LoVo (cell line): ENCODE measurements at places on chromosomes 5 and 9.

DNA sequence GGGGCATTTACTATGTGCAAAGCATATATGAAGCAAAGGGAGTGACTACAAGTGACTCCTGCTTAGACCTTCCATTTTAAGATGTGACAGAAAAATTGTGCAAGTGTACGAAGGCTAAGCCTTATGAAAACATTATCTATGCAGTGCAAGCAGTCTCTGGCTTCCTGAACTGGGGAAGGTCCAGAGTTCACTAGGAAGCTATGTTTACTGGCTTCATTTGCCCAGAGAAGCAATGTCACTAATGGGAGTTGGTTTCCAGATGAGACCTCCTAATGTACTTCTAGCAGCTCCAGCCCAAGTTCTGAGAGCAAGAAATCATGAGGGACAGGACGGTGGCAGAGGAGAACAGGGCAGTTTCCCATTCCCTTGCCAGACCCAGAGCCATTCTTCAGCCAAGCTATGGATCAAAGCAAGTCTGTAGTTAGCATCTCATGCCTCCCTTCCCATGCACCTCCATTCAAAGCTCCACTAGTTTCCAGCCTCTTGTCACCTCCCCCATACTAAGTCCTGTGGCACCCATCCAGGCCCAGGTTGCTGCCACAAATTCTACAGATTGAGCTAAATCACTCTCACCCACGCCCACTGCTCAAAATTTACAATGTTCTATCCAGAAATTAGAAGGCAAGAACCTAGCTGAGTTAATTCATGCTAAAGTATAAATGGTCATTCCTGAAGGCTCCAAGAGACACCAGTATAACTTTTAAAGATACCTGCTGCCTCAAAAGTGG, 21.8 kb downstream of the MCTP1 start:
- DNase-seq: no peak

DNA sequence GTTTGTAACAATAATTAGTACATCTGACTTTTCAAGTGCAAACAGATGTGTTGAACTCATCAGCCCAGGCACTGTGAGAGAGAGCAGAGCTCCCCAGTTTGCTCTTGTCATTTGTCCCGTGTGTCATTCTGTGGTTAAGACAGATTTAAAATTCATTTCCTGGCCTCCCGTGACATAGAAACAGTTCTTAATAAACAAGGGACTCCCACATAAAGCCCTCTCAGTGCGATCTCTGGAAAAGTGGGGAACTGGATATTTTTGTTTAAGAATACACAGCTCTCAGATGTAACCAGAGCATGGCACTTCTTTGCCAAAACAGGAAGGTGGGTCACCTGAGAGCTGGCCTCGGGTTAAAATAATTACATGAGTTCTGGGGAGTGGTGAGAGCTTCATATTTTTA, 58.6 kb downstream of the PRKACG start:
- no peak for DNase-seq

DNA sequence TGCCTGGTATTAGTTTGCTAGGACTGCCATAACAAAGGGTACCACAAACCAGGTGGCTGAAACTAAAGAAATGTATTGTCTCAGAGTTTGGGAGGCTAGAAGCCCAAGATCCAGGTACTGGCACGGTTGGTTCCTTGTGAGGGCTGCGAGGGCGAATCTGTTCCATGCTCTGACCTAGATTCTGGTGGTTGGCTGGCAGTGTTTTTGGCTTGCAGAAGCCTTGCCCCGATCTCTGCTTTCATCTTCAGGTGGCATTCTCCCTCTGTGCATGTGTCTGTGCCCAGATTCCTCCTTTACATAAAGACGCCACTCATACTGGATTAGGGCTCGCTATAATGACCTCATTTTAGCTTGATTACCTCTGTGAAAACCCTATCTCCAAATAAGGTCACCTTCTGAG, 36.7 kb downstream of the RAI14 start:
- DNase-seq: no peak

- DNase-seq: no peak
These were observed 36.7 kb upstream of the HMHB1 start for GRCh38 chr5:143775258-143775657.

DNA sequence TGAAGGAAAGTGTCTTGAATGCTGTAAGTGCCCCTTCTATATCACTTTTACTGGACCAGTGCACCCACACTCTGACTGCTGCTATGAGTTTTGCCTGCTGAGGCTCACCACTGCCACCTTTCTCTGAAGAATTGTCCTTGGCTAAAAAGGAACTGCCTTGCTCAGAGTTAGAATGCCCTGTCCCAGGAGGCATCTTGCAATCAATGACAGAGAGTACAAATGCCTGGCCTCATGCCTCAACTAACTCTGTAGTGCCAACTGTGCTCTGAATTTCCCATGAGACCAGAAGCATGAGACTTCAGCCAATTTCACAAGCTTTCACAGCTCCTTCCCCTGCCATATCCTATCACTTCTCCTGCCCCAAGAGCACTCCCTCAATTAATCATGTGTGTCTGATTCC, 569.7 kb downstream of the ZNF608 start:
- DNase-seq: no peak

DNA sequence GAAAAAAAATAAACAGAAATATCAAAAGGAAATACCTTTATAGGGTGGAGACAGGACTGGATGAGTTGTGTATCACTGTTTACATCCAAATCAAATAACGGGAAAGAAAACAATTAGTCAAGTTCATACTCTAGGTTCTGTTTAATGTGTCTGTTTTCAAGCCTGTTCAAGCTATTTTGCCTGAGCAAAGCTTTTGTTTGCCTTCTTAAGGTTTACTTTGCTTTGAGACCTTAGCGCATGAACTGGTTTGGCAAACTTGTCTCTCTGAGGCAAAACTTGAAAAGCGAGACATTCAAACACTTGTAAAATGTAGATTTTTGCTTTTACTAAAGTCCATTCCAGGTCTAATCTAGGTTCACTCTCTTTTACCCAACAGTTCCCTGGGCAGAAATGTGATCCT, 174.1 kb upstream of the RFX3 start:
- DNase-seq: no peak

- no peak for DNase-seq
These were observed 51.5 kb upstream of the HRH2 start for GRCh38 chr5:175606409-175606808.

GRCh38 chr5:173814053-173814452, 74.1 kb upstream of the CPEB4 start:
- DNase-seq: no peak

- peak; percentile 37 for DNase-seq
These were observed 34.3 kb upstream of the FSD1L start for GRCh38 chr9:105413525-105413924.

GRCh38 chr9:87469793-87470465, 27.7 kb upstream of the DAPK1 start:
- no peak for DNase-seq

DNA sequence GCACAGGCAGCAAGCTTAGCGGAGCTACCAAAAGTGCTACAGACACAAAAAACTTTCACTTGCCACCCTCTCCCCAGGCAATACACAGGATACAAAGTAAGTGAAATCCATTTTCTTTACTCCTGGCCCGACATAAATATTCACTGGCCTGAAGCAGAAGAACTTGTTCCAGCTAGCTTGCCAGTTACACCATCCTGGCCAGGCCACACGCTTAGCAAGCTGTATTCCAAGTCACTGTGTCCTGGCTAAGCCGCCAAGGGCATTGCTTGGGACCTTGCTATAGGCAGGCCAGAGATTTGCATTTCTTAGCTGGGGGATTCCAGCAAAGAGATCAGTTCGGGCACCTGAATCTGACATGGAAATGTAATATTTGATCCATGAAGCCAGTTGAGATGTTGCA, 71.0 kb upstream of the SLC1A3 start:
- no peak for DNase-seq

GRCh38 chr9:4986296-4986695, 1.2 kb downstream of the JAK2 start:
- DNase-seq: no peak

DNA sequence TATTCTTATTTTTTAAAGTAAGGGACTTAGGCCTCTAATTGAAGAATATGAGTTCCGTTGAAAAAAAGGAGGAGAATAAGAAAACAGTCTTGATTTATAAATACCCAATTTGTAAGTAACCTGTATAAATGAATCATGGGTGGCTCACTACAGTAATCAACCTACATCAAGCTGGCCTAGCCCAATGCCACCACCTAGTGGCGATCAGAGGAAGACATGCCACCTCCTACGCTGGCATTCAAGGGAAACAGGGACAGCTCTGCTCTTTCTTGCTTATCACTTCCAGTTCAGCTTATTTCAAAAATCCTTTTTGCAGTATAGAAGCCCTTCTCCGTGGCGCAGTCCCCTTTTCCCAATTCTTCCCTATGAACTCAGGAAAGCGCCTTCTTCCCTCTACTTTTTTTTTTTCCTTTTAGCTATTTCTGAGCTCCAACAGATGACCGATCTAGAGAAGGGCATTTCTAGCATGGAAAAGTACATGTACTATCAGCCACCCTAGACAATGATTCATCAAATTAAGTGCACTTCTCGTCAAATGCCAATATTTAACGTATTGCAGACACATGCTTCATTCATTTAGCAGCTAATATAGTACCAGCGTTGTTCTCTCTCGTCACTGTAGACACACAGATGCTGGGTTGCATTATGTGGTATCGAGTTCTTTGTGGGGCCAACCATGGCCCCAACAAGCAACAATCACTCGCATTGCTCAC, 28.3 kb downstream of the PTPN3 start:
- DNase-seq: peak; percentile 75

DNA sequence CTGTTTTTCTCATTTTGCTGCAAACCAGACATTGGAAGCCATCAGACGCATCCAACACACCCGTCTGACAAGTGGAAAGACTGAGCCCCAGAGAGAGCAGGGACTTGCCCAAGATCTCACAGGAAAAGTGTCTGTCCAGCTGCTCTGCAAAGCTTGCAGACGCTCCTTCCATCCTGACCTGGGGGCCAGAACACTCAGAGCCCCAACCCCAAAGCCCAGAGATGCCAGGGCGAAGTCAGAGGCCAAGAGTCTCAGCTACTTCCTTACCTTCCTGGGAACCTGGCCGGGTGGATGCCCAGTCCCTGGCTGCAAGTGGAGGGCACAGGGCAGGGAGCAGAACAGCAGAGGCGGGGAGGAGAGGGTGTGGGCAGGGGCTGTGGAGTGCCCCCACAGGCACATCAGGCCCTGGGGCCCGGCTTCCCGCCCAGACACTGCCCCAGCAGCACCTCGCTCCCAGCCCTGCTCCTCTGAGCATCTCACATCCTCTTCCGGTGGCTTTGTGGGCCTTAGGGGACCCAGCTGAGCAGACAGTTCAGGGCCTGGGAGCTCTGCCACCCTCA, 9.7 kb upstream of the RALGDS start:
- DNase-seq: no peak

DNA sequence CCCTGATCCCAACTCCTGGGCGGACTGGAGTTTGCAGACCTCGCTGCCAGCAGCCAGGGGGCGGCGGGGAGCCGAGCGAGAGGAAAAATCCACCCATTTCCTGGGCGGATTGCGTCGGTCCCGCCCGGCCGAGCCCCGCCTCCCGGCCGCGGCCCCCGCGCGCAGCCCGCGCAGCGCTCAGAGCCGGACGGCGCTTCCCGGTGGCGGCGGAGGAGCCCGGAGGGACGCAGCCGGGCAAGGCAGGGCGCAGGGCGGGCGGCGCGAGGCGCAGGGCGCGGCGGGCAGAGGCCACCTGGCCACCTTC, at the start of gene OLFM1:
Gene OLFM1 (plus strand): TSS at position 180 of the 304 bp plus-strand sequence. CDS start 322 bp downstream, outside the sequence.
- peak; percentile 48 for DNase-seq

GRCh38 chr9:119094086-119094485, 275.1 kb downstream of the BRINP1 start:
- DNase-seq: no peak

DNA sequence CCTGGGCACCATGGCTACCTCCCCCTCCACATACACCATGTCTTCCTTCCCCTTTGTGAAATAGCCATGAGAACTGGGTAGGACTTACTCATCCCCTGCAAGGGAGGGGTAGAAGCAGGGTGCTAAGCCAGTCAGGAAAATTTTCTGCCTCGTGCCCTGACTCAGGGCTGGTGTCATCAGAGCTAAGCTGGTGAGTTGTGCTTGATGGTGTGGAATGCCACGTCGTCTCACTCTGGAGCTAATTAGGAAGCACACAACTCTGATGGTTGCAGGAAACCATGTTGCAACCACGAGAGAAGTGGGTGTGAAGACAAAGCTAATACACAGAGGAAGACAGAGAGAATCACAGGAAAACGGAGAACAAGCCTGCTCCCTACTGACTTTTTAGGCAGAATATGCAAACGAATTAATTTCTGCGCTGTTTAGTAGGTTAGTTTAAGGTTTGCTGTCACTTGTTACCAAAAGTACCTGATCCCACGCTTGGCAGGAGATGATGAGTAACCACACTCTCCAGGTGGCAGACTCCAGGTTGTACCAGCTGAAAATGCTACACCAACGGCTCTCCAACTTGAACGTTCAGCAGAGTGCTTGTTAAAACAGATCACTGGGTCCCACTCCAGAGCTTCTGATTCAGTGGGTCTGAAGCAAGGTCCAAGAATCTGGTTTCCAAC, 54.5 kb downstream of the STK10 start:
- DNase-seq: no peak

DNA sequence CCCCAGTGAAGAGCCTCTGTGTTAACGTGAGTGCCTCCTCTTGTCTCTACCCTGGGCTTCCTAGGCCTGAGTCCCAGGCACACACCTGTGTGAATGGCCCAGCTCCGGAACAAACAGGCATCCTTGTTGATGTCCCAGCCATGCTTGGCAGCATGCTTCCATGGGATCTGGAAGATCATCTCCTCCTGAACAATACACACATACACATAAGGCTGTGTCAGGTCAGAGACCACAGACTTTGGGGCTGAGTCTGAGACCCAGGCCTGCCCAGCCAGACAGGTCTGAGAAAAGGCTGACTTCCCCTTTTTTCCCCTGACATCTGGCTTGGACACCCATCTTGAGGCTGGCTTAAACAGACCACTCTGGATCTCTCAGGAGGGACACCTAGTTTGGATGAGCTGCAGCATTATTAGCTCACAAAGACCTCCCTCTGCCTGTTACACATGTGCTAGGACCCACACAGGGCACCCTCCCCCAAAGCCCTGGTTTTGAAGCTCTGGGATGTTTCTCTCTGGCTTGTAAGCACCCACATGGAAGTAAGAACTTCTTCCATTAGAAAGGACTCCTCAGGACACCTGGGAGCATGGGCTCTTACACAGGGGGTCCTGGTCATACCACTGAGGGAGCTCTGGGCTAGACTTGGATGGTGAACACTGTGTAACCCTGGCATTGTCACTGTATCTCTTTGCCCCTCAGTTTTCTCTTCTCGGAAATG, 2.6 kb downstream of the IRF1 start:
- DNase-seq: no peak

GRCh38 chr5:53971131-53971530, 339.2 kb downstream of the ARL15 start:
- no peak for DNase-seq

DNA sequence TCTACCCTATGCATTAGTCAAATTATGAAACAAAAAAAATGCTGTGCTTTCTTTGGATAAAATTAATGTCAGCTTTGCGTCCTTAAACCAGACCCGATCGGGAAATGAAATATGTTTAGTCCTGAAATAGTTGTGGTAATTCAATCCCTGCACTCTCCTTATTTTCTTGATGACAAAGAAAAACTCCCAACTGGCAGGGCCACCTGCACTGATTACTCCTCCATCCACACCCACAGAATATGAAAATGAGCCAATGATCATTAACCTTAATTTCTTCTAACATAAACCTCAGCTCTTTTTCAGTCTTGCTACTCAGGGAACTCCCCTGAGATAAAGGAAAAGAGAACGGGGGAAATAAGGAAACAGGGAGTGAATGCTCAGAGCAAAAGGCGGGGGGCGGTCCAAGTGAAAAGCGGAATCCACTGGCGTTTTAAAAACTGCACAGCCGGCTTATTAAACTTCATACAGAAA, 245.3 kb downstream of the BNC2 start:
- no peak for DNase-seq
